CD4-positive, alpha-beta T cell treated with Interleukin-17A for 1 hour (primary cell): ENCODE measurements at places on chromosomes 5 and 9.
A peak's percentile ranks its signal among the peaks of the same experiment; 100 is the strongest.

- no peak for DNase-seq
These were observed 351.8 kb downstream of the EBF1 start for GRCh38 chr5:158747816-158748432.

- DNase-seq: no peak
These were observed 1016.3 kb upstream of the CTNND2 start for GRCh38 chr5:12920527-12920926.

GRCh38 chr9:89531766-89532165 is 33.9 kb upstream of the SEMA4D start:
- DNase-seq: no peak

DNA sequence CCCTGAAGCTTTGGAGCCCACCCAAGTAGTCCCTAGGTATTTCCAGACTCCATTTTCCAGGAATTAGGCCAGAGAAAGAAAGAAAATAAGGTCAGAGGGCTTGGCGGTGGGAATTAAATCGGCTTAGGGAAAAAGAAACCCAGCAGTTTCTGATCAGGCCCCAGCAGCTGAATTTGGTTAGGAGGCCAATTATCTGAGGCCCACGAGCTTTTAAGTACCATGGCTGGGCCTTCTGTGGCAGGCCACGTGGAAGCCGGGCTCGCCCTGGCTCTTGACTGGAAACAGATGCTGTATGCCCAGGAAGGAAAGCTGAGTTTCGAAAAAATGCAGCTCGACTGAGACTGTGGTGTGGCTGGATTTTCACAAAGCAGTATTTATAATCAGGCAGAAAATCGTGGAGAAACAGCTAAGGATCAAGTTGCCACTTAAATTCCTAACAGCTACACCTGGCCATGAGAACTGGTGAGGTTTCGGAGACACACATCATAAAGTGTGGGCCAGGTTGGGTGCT is 75.1 kb upstream of the PANK3 start:
- DNase-seq: no peak

- DNase-seq: no peak
These were observed 159.6 kb downstream of the NR2F1-AS1 start for GRCh38 chr5:93421468-93421867.

- DNase-seq: no peak
These were observed 360.0 kb downstream of the BRINP1 start for GRCh38 chr9:119009249-119009648.

GRCh38 chr5:78727786-78728761 is 79.5 kb upstream of the LHFPL2 start:
- no peak for DNase-seq

- no peak for DNase-seq
These were observed 211.1 kb downstream of the DMRTA1 start for GRCh38 chr9:22657713-22658112.

DNA sequence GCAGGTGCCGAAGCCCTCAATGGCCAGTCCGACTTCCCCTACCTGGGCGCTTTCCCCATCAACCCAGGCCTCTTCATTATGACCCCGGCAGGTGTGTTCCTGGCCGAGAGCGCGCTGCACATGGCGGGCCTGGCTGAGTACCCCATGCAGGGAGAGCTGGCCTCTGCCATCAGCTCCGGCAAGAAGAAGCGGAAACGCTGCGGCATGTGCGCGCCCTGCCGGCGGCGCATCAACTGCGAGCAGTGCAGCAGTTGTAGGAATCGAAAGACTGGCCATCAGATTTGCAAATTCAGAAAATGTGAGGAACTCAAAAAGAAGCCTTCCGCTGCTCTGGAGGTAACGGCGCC is 32.9 kb downstream of the CXXC5 start:
- no peak for DNase-seq

GRCh38 chr9:12463641-12464040 is 229.5 kb upstream of the TYRP1 start:
- DNase-seq: no peak

GRCh38 chr9:74117731-74118130 is 379.4 kb upstream of the RORB start:
- DNase-seq: no peak

GRCh38 chr9:20941174-20941690 is 90.2 kb downstream of the HACD4 start:
- peak; percentile 80 for DNase-seq

DNA sequence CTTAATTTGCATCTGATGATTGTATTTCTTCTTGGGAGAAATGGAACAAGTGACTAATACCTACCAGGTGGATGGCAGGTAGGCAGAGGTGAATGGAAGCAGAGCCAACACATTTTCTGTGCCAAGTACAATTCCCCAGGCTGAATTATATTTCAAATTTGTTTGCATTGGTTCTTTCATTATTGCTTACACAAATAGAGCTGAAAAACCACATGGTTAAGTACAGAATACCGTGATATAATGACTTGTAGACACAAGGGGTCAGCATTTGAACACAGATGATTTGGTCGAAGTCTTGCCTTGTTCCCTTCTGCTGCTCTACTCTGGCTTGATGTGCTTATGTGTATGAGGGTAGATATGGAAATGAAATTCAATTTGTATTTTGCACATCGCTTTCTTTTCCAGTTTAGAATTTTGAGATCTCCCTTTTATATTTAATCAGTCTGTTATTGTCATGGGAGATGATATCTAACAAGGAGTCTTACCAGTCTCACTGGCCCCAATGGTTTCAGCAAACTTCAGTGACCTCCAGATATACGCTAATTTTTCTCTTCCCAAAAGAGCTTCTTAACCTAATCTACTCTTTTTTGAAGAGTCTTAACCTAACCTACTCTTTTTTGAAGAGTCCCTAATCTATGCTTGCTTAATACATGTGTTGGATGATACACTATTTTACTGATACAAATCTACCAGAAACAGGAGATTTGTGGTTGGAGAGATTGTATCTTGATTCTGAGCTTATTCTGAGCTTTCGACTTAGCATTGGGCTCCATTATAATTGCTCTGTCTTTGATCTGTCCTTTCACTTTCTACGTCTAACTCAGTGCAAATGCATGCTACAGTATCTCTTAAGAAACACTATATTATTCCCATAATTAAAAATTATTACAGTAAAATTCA is 88.1 kb downstream of the PCSK1 start:
- peak; percentile 74 for DNase-seq

GRCh38 chr5:150320044-150320613 is 17.4 kb upstream of the ARSI start:
- DNase-seq: no peak

DNA sequence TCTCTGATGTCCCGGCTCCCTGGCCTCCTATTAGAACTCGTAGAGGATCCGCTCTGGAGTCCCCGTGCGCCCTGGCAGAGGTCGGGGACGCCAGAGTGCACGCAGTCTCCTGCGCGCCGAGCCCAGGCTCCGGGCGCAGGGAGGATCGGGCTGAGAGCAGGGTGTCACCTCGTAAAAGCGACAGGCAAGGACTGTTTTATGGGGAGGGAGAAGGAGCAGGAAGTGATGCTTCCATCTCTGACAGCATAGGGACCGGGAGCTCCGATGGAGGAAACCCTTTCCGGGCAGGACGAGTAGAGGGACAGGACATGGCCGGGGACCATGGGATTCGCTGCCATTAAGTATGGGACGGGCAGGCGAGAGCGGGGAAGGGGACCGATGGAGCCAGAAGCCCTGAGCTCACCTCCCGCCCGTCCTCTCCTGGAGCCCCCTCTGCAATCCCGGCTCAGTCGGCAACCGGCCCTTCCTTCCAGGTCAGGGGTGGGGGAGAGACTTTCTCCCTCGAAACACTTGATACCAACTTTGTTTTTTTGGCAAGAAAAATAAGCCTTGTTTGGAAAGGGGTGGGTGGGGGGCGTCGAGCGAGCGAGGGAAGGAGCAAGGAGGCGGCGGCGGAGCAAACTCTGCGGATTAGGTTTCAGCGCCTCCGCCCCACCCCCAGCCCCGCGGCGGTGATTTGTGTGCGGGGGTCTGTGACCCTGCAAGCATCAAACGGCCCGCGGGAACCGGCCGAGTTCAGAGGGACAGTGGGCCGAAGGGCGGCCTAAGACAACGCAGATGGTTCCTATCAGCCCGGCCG is 12.6 kb downstream of the LMX1B start:
- no peak for DNase-seq

DNA sequence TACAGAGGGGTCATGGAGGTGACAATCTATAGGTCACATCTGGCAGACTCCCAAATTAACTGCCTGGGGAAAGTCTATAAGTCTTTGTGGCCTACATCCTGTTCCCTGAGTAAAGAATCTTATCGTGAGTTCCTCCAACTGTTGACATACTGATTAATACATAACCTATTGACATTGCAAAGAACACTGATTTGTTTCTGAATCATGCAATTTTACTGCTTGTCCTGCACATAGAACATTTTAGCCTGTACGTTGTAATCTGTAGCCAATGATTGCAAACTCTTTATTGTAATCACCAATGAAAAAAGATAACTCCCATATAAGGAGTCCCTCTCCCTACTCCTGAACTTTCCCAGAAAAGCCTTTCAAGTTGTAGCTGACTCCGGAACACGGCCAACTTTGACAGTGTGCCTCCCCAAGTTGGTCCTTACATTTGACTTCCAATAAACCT is 18.8 kb upstream of the OR2K2 start:
- DNase-seq: no peak

DNA sequence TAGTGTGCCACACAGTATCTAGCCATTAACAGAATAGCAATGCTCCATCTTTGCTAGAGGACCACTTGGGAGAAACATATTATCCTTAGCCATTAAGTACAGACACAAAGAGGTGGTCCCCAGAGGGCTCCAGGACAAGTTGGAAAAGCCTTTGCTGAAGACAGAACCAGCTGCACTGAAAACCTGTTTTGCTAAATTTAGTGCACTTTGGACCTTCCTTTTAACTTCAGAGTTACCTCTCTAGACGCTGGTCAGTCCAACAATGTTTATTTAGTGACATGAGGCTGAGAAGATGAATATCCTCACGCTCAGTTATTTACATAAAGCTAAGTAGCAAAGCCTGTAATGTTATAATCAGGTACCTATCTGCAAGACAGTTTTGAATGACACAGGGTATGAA is 265.0 kb upstream of the ZNF608 start:
- DNase-seq: no peak

GRCh38 chr5:16669776-16670175 is 53.0 kb upstream of the RETREG1 start:
- no peak for DNase-seq

- peak; percentile 76 for DNase-seq
These were observed 36.7 kb downstream of the NDFIP1 start for GRCh38 chr5:142145106-142145900.

DNA sequence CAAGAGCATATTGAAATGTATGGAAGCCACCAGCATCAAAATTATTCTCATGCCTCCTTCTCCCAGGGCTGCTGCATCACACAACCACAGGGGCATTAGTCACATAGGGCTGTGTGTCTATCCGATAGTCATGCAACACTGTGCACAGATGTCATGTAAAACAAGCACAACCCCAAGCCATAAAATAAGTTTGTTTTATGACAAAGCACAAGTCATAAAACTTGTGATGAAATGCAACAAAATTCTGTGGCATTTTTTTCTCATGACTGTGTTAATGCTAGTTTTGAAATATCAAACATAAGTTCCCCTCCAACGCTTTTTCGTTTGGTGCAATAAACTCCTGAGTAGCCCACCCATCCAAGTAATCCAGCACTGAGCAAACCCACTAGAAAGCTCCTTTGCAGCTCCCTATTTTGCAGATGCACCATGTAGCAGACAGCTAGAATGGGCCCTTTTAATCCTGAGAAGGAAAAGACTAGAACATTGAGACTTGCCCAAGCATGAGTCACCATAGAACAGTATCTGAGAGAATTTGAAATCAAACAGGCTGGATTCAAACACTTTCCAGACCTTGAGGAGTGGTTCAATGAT is 93.3 kb upstream of the ZNF366 start:
- DNase-seq: no peak

GRCh38 chr5:143004361-143005145 is 234.4 kb downstream of the ARHGAP26 start:
- DNase-seq: no peak

GRCh38 chr9:78694974-78695373 is 398.0 kb downstream of the PSAT1 start:
- no peak for DNase-seq

GRCh38 chr5:133524666-133525065 is 87.7 kb downstream of the FSTL4 start:
- DNase-seq: no peak

DNA sequence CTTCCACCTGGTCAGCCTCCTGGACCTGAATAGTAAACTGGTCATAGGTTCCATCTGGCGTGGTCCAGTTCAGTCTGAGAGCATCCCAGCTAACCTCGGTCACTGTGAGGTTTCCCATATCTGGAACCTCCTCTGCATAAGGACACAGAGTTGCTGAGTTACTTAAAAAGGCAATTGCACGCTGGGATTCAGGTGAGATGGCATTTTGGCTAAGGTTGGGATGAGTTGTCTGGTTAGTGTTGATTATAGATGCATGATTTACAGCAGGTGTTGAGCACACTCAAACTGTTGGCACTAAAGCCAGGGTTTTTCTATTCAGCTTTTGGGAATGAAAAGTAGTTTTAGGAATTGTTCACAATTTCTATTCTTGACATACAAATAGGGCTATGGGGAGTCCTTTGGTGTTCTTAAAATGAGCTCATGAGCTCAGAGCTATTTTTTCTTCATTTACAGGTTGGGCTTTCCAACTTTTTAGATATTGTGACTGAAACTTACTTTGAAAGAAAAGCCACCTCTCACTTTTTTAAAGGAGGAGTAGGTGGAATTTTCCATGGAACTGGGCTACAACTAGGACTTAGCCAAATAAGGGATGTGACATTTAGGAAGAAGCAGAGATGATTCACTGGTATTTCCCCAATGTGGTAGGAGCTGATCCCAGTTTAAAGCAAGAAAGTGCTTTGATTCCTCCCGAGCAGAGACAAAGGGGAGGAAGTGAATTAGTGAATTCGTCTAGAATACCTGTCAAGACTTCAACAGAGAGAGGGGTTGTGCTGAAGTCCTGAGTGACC is 54.7 kb downstream of the TNC start:
- no peak for DNase-seq

GRCh38 chr5:118551716-118552115 is 436.6 kb downstream of the DTWD2 start:
- DNase-seq: no peak

DNA sequence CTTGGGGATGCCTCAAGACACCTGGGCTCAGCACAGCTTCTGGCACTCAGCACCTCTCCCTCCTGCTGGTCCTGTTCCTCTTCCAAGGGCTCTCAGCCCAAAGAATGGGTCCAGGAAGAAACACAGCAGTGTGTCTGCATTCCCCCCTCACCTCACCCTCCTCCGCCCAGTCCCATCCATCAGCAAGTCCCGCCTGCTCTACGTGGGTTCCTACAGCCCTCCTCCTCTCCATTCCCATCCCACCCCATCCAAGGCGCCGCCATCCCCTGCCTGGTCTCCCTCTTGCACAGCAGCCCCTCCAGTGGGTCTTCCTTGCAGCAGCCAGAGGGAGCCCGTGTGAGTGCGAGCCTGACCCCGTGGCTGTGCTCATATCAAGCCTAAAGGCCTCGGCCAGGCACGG is 52.3 kb upstream of the RPL26L1 start:
- no peak for DNase-seq

DNA sequence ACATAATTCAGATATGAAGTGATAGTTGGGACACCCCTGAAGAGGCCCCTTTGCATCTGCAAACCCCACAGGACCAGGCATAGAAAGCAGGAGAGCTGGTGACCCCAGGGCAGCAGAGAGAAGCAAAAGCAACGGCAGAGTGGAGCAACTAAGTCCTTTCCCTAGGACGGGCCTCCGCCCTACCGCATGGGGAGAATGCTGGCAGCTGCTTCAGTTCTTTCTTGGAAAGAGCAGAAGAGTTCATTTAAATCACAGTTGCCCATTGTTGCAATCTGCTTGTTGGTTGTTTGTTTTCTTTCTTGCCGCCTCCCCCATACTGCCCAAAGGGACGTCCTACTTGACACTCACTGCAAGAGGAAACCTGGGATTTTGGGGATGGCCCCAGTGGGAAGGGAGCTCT is 126.2 kb downstream of the ADAMTS16 start:
- DNase-seq: no peak

- DNase-seq: no peak
These were observed 259.4 kb upstream of the VLDLR start for GRCh38 chr9:2362150-2362549.
